EH (cell line): ENCODE measurements at places on chromosomes 13 and 19.
A peak's percentile ranks its signal among the peaks of the same experiment; 100 is the strongest.

DNA sequence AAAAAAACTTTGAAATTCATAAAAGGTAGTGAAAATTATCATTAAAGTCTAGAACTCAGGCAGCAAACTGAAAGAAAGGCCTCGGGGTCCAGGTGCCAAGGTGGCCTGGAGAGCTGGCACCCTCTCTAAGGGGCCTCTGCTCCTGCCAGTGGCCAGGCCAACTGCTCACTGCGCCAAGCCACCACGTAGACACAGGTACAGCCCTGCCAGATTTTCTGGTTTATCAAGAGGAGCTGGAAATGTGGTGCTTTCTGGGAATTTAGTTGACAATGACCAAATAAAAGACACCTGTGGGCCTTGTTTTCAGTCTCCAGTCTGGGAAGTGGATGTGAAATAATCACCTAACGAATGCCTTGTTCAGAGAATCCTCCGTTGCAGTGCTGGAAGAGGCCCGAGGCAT is 22.8 kb downstream of the ZNF574 start:
- DNase-seq = no peak

DNA sequence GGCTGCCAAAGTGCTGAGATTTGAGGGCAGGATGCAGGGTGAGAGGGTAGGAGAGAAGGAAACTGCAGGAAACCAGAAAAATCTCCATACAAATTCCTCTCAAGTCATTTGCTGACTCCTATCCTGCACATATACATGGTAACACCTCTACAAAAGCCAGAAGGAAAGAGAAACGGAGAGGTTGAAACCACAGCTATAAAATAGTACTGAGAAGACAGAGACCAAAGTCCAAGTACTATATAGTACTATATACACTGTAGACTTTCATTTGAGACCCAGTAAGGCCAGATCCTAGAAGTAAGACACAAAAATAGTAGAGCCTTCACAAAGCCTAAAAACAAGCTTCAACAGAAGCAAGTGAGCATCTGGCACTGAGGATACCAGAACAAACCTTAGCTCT is 103.1 kb downstream of the UGGT2 start:
- no peak for DNase-seq

- no peak for DNase-seq
These were observed 6.9 kb downstream of the THSD1 start for GRCh38 chr13:52399046-52399445.

DNA sequence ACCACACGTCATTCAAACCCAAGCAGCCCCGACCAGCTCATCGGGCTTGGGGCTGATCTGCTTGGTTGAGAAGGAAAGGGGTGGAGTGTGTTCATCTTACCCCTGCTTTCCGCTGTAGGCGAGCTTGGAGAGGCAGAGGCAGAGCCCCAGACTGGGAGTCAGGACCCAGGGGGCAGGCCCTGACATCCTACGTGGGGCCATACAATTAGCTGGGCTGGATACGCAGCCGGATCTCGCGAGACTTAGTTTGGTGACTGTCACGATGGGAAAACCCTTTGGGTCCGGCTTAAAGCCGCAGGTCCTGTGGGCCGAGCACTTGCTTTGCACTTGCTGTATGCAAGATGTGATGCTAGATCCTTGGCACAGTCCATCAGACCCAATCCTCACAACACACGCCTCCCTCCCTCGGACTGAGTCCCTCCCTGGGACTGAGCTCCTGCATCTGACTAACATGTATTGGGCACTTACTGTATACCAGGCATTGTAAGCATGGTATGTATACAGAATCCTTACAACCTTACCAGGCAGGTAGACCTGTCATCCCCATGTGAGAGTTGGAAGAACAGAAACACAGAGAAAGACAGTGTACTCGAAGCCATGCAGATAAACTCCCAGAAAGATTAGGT is 3.7 kb downstream of the CEACAM16 start:
- no peak for DNase-seq

GRCh38 chr19:43747557-43748204 is 7.1 kb downstream of the SMG9 start:
- DNase-seq = no peak

- DNase-seq = no peak
These were observed 56.6 kb downstream of the MAP4K1 start for GRCh38 chr19:38561053-38561606.

DNA sequence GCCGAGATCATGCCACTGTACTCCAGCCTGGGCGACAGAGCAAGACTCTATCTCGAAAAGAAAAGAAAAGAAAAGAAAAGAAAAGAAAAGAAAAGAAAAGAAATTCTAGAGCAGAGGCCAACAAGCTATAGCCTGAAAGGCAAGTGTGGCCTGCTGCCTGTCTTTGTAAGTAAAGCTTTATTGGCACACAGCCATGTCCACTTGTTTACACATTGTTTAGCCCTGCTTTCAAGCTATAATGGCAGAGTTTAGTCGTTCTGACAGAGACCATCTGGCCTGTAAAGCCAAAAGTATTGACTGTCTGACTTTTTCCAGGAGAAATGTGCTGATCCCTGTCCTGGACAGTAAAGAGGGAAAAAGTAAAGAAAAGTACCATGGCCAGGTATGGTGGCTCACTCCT is 18.3 kb downstream of the NWD1 start:
- DNase-seq = no peak

DNA sequence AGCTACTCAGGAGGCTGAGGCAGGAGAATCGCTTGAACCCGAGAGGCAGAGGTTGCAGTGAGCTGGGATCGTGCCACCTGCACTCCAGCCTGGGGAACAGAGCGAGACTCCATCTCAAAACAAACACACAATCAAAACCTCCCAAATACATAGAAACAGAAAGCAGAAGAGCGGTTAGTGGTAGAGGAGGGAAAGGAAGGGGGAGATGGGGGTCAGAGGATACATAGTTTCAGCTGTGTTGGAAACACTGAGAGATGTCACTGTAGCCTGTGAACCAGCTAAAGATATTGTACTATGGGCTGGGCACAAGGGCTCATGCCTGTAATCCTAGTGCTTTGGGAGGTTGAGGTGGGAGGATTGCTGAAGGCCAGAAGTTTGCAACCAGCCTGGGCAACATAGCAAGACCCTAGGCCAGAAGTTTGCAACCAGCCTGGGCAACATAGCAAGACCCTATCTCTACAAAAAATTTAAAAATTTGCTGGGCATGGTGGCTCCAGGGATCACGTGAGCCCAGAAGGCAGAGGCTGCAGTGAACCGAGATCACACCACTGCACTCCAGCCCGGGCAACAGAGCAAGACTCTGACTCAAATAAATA is 49.9 kb downstream of the GNG7 start:
- no peak for DNase-seq

DNA sequence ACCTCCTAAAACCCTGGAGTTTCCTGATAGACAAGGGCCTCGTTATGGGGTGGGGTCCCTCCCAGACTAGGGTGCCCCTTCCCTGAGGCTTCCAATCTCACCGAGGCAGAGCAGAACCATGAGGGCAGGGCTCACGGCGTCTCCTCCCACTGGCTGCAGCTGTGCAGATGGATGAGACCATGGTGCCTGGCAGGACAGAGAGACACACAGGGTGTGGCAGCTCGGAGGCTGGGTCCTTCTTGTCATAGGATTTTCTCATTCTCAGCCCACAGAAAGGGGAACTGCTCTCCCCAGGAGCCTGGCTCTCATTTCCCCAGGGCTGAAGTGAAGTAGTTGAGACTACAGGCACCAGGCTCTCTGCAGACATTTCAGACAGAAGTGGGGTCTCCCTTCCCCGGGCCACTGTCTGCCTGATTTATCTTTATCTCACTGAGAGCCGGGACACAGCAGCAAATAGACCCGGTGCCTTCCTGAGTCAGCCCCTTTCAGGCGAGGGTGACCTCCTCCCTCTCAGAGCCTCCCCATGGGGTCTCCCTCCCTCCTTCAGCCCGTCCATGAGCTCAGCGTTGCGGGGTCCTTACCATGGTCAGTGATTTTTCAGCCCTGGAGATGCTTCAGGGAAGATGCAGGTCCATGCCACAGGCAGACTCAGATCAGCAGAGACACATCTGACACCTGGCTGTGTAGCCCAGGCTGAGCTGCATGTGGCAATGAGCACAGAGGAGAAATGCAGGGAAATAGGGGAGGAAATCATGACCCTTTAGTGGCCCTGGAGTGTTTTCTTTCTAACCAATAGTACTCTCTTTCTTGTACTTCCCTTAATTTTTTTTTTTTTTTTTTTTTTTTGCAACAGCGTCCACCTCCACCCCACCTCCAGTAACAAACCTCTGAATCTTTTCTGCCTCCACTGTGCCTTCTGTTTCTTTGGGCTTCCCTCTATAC is at the start of gene LILRA5:
Gene LILRA5, minus strand, starts transcription at position 731 of the 942 bp plus-strand sequence. Its CDS starts 147 bp downstream, at position 584.
- DNase-seq = no peak

DNA sequence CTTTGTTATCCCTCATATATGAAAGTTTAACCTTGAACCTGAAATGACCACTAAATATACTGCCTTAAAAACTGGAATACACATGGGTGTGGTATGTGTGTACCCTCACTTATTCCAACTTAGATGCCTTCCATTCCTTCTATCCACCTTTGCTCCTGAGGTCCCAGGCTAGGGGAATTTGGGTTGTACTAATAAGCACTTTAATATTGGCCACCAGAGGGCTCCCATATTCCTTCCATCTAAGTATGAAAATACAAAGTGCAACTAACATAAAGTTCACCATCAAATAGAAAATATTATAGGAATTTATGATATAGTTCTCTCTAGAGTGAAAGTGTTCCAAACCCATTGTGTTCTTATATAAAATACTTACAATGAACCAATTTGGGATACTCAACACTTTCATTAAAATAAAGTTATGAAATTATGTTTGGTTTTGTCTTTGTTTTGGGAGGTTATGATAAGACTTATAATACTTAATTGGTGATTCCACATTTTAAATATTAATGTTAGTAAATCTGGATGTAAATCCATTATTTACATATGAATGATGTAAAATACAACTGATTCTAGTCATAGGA is 62.3 kb downstream of the ITGBL1 start:
- DNase-seq = peak; percentile 70

- no peak for DNase-seq
These were observed 262.2 kb downstream of the KLF5 start for GRCh38 chr13:73321043-73321442.

- DNase-seq = no peak
These were observed 5.4 kb upstream of the APLP1 start for GRCh38 chr19:35863018-35863417.

DNA sequence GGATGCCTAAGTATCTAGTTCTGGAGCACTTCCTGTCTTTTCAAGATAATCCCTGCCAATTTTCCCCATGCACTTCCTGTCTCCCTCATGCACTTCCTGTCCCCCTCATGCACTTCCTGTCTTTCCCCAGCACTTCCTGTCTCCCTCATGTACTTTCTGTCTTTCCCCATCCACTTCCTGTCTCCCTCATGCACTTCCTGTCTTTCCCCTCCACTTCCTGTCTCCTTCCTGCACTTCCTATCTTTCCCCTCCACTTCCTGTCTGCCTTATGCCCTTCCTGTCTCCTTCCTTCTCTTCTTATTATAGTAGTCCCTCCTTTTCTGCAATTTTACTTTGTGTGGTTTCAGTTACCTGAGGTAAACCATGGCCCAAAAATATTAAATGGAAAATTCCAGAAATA is 3.0 kb upstream of the TNNT1 start:
- DNase-seq = peak; percentile 22
